Esophagus muscularis mucosa (tissue), 4 donors: ENCODE measurements at places on chromosomes 5 and 9. TPM values are rescaled to one million over a fixed set of nuclear protein-coding genes. Genes with fewer than 3 reads are reported as not detected.

DNA sequence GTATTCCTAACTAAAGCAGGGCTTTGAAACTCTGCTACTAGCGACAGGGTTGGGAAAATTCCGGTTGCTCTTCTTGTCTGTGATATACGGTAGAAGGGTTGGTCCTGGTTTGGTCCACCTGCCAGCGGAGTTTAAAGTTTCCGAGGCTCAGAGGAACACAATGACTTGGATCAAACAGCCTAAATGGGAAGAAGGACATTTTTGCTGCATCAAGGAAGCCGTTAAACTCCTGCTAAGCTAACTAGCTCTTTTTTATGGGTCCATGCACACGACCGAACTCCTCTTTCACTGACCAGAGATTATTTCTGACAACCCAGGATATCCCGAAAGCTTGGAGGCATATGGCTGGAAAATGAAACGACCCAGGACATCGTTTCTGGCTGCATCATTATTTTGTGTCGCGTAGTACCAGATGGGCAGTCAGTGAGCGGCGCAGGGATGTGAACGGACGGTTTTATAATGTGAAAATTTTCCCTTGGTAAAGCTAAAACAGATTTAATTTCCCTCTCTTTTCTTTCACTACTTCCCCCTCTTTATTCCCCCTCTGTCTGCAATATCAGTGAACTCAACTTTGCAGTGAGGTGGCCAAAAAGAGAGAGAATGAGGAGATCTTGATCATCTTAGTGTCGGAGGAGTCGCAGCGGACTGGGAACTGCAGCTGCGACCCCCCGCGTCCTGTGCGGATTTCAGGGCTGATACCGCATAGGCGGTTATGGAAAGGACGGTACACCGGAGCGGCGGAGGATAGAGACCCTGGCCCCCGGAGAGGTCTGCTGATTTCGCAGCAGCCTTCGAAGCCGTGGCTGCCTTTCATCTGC lies at the start of gene LURAP1L:
TSS of gene LURAP1L (plus strand) at position 160 of the 818 bp plus-strand sequence. CDS start 696 bp downstream, outside the sequence.
- DNase-seq: no peak

GRCh38 chr5:82924226-82925060 lies 152.8 kb downstream of the TMEM167A start:
- no peak for DNase-seq

GRCh38 chr5:58450018-58450417 lies 9.9 kb downstream of the PLK2 start:
- DNase-seq: no peak

DNA sequence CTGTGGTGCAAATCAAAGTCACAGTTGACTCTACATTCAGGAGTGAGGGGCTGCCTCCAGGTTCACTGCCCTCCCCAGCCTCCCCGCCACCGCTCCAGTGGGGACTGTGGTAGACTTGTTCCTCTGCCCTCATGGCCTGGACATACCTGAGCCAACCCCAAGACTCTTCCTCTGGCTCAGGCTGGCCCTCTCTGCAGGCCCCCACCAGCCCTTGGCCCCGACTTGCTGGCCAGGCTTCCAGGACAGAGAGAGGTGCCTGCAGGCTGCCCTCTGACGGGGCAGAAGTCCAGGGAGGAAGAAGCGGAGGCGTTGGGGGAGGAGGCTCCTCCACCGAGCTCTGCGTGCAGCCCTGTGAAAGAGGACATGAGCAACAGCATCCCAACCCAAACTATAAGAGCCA lies 2.8 kb upstream of the SARDH start:
- DNase-seq: no peak

- DNase-seq: no peak
These were observed 63.1 kb upstream of the TTC23L start for GRCh38 chr5:34775886-34776285.

- no peak for DNase-seq
These were observed 30.4 kb downstream of the TBC1D2 start for GRCh38 chr9:98225015-98225442.

GRCh38 chr9:120538339-120538738 lies 41.6 kb downstream of the CDK5RAP2 start:
- DNase-seq: no peak

- DNase-seq: no peak
These were observed 45.1 kb downstream of the KIAA1958 start for GRCh38 chr9:112531666-112532282.

DNA sequence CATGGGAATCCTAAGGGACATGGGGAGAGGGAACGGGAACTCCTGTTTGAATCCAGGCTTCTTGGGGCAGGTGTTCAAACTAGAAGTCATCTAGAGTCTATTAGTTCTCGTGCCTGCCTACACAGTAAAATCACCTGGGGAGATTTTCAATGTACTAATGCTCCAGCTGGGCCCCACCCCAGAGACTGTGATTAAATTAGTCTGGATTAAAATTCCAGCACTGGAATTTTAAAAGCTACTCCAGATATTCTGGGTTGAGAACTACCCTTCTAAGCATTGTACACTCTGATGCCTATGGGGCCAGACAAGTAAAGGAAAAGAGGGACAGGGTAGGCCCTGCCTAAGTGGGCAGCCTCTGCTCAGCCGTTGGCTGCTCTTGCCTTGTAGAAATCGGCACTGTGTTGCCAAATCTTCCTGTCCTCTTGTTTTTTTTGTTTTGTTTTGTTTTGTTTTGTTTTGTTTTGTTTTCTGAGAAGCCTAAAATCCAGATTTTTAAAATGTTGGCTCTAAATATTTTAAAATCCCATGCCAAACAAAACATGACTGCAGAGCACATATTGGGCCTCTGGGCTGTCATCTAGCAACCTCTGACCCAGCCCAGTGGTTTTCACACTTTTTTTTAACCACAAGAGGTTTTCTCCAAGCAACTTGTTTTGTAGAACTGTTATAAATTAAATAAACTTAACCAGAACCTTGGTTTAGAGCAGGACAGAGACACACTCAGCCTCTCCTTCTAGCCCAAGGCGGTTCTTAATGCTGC lies 29.0 kb downstream of the ADRB2 start:
- DNase-seq: no peak

- no peak for DNase-seq
These were observed 58.2 kb upstream of the EQTN start for GRCh38 chr9:27355166-27355565.

GRCh38 chr5:172469697-172470096 lies 15.4 kb upstream of the SH3PXD2B start:
- DNase-seq: no peak

DNA sequence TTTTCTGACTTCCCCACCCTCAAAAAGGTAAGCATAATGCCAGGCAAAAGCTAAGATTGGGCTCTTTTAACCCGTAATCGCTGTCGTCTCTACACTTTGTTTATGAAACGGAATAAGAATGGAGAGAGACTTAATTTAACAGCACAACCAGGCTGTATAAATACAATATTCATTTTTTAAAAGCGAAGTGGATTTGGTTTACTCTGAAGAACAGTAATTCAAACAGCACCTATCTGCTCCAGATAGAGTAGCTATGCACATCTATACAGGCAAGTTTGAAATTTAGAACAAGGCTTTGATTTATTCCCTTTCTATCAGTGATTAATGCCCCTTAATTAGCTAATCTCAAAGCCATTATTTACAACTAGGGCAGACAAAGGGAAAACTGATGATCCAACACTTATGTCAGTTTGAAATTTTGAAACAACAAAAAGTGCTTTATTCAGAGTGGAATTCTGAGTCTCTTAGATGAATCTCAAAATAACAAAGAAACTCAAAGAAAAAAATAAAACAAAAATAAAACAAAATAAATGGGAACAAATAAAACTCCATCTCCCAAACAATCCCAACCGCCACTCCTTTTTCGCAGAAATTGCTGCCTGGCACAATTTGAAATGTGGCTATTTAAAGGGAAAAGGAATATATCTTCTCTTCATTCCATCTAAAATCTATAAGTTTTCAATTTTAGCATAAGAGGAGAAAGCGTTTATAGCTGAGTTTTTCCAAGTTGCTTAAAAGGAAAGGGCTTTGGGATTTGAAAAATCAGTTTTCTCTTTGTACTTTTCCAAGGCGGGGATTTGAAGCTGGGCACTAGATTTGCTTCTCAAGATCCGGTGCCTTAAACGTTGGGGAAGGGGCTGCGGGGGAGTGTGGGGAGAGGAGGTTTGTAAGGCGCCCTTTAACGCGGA lies 298.6 kb downstream of the PARP8 start:
- DNase-seq: no peak

Gene SPINK4
- total RNA-seq: not detected

Gene C5orf58
- total RNA-seq: 6.5 TPM

Gene SOHLH1
- not detected for total RNA-seq

Gene BSPRY
- total RNA-seq: 0.57 TPM

Gene LHX3
- total RNA-seq: not detected

Gene F2RL2
- 7.1 TPM for total RNA-seq

Gene PCDHA3
- 1.9 TPM for total RNA-seq

Gene TMC1
- total RNA-seq: not detected
